Iris pigment epithelial cell (primary cell): ENCODE measurements at places on chromosomes 13 and 19.

DNA sequence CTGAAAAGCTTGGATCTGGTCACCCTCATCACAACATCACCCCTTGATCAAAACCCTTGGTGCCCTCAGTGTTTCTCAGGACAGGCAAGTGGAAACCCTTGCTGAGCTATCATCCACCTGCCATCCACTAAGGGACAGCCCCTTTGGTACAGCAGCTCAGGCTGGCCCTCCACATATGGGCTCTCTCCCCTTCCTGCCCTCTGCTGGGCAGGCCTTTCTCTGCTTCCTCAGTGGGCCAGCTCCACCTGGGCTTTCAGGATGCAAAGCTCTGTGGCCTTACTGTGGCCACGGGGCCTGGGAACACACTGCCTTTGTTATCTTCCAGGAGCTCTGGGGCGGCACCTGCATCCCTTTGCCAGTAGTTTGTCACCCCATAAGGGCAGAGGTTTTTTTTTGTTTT lies 4.9 kb downstream of the SUGP1 start:
- DNase-seq: no peak

GRCh38 chr13:65638572-65639168 lies 1591.5 kb downstream of the PCDH9 start:
- peak; percentile 67 for DNase-seq

DNA sequence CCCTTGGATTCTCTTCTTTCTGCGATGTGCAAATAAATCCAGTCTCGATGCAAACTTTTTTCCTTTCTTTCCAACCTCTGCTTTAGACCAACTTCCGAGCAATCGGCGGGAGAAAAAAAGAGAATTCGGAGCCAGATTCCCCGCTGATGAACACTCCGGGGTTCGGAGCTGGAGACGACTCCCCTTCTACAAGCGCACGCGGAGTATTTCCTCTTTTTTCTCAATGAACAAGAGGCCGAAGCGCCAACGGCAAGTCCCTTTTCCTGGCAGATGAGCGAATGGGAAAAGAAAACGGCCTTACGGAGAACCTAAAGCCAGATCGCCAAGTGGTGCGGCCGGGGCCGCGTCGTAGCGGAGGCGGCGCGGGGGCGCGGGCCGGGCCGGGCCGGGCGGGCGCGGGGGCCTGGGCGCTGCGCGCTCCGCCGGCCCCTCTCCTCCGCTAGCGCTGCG lies 250 bp downstream of the SPRY2 start:
- DNase-seq: peak; percentile 80

DNA sequence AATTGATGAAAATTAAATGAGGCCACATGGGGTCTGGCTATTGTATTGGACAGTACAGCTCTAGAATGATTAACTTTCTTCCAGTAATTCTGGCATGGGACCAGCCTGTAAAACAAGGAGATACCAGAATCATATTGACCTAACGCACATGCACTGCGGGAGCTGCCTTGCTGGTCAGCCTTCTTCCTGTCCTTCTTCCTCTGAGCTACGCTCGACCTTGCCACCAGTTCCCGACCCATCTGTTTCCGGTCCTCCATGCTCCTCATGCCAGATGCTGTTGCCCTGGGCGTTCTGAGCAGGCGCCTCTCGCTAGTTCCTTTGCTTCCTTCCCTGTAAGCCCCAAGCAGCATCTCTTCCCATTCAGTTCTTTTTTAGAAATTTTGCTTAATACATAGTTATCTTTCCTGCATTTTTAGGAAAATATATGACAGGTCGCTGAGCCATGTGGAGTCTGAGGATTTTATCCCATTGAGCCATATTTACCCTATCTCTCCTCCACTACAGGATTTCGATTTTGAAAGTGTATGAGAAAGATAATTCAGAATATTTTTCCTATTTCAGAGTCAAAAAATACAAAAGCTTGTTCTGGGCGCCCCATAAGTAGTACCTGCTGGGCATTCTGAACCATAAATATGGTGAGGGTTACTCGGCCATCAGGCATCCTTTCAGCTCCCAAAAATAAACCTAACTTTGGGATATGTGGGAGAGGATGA lies 38.6 kb downstream of the TNFRSF19 start:
- DNase-seq: peak; percentile 37

- no peak for DNase-seq
These were observed 87.3 kb downstream of the KCTD15 start for GRCh38 chr19:33883859-33884519.

DNA sequence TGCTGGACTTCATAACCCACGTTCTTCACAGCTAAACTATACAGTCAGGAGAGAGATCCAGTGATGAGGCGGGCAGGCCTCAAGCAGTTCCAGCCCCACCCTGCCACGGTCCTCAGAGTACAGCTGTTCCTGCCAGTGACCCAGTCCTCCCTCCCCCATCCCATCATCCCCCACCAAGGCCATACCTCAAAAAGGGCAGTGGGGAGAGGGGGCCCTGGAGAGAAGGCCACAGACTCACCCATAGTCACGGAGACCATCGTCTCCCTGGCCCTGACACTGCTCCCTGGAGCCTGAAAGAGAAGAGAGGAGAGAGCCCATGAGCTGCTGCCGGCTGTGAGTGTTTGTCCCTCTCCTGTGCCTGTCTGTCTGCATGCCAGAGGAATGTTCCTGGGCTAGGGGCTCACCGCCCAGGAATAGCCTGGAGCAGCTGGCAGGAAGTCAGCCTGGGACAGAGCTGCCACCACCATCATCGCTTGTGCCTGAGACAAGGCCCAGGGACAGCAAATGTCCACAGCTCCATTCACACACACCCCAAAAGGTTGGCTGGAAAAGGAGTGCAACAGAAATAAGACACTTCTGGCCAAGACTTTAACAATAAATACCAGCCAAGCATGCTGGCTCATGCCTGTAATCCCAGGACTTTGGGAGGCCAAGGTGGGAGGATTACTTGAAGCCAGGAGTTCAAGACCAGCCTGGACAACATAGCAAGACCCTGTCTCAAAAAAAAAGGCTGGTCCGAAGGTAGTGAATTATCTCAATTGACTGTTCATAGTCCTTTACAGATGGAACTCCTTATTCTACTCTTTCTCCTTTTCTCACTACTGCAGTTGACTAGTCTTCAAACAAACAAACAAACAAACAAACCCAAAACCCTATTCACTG lies 6.4 kb downstream of the C19orf47 start:
- DNase-seq: no peak
